ENCODE measurements at places on chromosomes 12 and 14. TPM values are rescaled to one million over a fixed set of nuclear protein-coding genes. Genes with fewer than 3 reads are reported as not detected.

GDF3 gene
- total RNA-seq = not detected

DNA sequence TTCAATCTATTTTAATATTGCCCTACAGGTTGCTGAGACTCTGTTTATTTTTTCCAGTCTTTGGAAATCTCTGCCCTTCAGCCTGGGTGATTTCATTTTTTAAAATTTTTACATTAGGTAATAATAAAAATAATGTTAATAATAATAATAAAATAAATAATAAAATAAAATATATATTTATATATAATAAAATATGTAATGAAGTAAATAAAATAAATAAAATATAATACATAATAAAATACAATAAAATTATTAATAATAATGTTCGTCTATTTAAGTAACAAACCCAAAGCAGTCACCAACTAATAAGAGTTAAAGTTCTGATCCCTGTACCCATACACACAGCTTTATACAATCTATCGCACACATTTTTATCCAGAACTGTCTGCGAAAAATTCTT is 130.5 kb downstream of the SEC23A start:
- DNase-seq = no peak

OR6C70 gene
- not detected for total RNA-seq

- DNase-seq = no peak
Measured at GRCh38 chr14:102853648-102854047, 68.8 kb upstream of the AMN start.

- no peak for DNase-seq
Measured at GRCh38 chr12:6548966-6549683, 6.7 kb downstream of the IFFO1 start.

DNA sequence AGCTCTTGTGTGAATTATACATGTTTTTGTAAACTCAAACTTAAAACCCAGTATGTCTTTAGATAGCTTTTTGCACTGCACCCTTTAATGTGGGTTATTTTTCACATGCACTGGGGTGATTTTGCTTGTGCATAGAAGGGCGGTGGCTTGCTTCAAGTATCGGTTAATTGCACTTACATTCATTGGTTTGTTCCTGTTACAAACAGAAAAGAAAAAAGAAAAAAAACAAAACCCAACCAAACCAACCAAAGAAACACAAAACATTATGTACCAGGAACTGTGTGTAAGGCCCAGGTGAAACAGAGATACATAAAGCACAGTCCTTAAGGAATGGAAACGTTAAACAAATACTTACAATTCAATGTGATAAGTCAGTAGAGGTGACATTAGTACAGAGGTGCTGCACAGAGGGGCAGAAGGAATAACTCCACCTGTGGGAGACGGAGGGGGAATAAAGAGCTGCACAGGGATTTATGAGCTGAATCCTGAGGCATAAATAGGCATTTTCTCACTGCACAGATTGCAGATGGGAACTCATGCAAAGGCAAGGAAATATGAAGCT is 151.4 kb downstream of the KTN1 start:
- DNase-seq = no peak

SSPN gene
- total RNA-seq = not detected

GRCh38 chr14:69775012-69775411 is 8.1 kb downstream of the SRSF5 start:
- DNase-seq = no peak
